ENCODE measurements at places on chromosomes 7 and 10. TPM values are rescaled to one million over a fixed set of nuclear protein-coding genes. Genes with fewer than 3 reads are reported as not detected.

Gene VIPR2
- polyA plus RNA-seq = not detected

Gene ADRB1
- polyA plus RNA-seq = 0.07 TPM

- no peak for DNase-seq
- no peak overlapping the region for H3K27ac ChIP-seq
- H3K4me1 ChIP-seq = no peaks in the 10 kb centered on the region
These were observed 29.7 kb downstream of the IMMP2L start for GRCh38 chr7:111532625-111533024.

DNA sequence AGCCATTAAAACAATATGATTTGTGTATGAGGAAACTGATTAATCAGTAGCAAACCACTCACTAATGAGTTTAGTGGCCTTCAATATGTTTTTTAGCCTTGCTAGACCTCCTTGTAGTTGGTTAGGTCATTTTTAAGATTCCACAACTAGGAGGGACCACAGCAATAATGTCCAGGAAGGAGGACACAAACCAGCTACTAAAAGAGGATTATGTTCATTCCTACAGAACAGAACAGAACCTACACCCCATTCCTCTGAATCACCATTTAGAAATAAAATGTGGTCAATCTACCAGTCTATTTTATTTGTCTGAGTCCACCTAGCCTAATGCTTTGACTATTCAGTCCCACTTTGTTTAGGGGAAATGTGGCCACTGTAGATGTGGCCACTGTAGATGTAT is 226.3 kb downstream of the GLI3 start:
- no peak for DNase-seq
- no peak overlapping the region for H3K4me3 ChIP-seq
- H3K27me3 ChIP-seq = no peaks in the 10 kb centered on the region
- no peak overlapping the region for H3K27ac ChIP-seq

GRCh38 chr10:16599662-16600061 is 78.0 kb upstream of the C1QL3 start:
- H3K4me3 ChIP-seq = no peak overlapping the region
- H3K27me3 ChIP-seq = no peaks in the 10 kb centered on the region
- H3K4me1 ChIP-seq = no peaks in the 10 kb centered on the region
- DNase-seq = no peak
- H3K36me3 ChIP-seq = no peaks in the 10 kb centered on the region

- H3K4me3 ChIP-seq = no peak overlapping the region
- H3K36me3 ChIP-seq = no peaks in the 10 kb centered on the region
- no peak for DNase-seq
- peaks cover 3% of the 10 kb centered on the region for H3K27me3 ChIP-seq
- no peak overlapping the region for H3K27ac ChIP-seq
These were observed 41.3 kb upstream of the TRIL start for GRCh38 chr7:28999427-28999826.

DNA sequence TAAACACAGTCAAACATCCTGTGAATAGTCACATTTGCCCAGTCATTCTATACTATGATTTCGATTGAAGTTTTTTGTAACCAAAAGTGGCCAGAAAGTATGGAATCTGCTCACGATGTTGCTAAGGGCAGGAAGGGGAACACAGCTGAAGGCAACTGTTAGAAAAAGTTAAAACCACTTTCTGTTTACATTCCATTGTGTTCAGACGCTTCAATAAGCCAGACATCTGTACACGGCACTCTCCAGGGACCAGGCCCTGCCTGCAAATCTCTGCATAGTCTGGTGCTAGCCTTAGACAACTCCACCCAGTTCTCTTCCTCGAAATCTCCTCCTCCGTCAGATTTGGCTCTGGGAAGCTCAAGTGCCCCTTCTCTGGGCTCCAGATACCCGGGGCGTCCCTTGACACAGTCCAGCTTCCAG is 17.1 kb upstream of the TMEM120A start:
- no peak overlapping the region for H3K27ac ChIP-seq
- H3K27me3 ChIP-seq = no peaks in the 10 kb centered on the region
- no peaks in the 10 kb centered on the region for H3K4me1 ChIP-seq
- H3K36me3 ChIP-seq = peaks cover 8% of the 10 kb centered on the region
- no peak for DNase-seq

GRCh38 chr7:29980151-29980550 is 9.4 kb downstream of the SCRN1 start:
- DNase-seq = no peak
- no peaks in the 10 kb centered on the region for H3K36me3 ChIP-seq
- no peak overlapping the region for H3K4me3 ChIP-seq
- no peaks in the 10 kb centered on the region for H3K27me3 ChIP-seq
- H3K4me1 ChIP-seq = no peaks in the 10 kb centered on the region

All from keratinocyte (primary cell).